ENCODE measurements at places on chromosomes 2 and 18.

DNA sequence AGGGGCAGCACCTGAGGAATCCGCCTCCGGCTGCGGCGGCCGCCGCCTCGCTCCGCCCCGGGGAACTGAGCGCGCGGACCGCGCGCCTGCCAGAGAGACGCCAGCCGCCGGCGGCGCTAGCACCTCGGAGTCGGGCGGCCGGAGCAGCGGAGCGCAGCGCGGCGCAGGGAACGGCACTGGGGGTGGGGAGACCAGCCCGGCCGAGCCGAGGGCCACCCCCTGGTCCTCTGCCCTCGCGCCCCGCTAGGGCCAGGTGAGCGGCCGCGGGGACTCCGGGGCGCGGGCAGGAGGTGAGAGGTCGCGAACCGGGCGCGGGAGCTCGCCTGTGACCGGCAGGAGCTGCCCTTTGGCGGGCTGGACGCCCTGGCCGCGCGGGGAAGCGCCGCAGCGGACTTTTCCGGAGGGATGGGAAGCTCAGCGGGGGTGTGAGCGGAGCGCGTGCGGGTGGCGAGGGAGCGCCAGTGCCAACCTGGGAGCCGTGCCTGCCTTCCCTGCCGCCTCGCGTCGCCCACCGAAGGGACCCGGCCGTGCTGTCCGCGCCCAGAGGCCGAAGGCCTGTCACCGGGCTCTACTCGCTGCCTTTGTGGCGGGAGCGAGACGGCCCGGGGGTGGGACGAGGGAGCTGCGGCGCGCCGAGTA lies at the start of gene GREB1L:
GREB1L (plus strand) TSS at position 92 of the 639 bp plus-strand sequence. CDS start 141,287 bp downstream, outside the sequence.
- DNase-seq, result no peak

- no peak for DNase-seq
Observed at GRCh38 chr2:212610872-212611425, 72.3 kb upstream of the ERBB4 start.

DNA sequence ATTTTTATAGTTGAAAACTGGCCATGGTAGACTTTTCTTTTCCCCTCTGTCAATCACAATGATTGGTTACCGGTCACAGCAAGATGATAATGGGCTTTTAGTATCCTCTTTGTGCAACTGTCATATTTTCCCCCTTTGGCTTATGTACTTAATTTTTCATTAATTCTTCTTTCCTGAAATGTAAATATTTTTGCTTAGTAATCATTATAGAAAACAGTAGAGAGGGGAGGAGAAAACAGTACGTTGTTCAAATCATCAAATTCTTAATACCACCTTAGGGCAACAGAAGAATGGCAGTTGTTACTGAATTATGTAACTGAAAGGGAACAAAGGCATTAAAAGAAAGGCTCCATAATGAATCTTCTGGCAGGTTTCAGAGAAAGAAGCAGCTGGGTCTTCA lies 699.0 kb downstream of the METTL4 start:
- no peak for DNase-seq

DNA sequence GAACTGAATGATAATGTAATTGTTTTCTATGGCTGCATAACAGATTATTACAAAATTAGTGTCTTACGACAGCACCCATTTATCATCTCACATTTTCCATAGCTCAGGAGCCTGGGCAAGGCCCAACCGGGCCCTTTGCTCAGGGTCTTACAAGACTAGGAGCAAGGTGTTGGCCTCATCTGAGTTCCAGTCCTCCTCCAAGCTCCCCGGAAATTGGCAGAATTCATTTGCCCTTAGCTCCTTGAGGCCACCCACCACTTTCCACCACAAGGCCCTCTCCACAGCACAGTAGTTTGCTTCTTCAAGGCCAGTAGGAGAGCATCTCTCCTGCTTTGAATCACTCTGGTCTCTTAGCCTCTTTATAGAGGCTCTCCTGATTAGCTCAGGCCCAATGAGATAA lies 89.2 kb upstream of the SALL3 start:
- no peak for DNase-seq

- no peak for DNase-seq
Observed at GRCh38 chr2:8862230-8862629, 24.8 kb upstream of the KIDINS220 start.

GRCh38 chr2:40654346-40654745 lies 202.5 kb upstream of the SLC8A1 start:
- DNase-seq, result no peak

- no peak for DNase-seq
Observed at GRCh38 chr2:168583710-168584521, 127.8 kb downstream of the CERS6 start.

- DNase-seq, result no peak
Observed at GRCh38 chr2:23578964-23579671, 194.1 kb downstream of the KLHL29 start.

- DNase-seq, result no peak
Observed at GRCh38 chr2:102764083-102764482, 2.3 kb downstream of the TMEM182 start.

GRCh38 chr2:105296017-105296611 lies 33.4 kb downstream of the TGFBRAP1 start:
- DNase-seq, result no peak
